CD4-positive, alpha-beta T cell treated with Interleukin-17A for 1 hour (primary cell): ENCODE measurements at places on chromosomes 5 and 9.

GRCh38 chr9:5876026-5876425 is 14.7 kb upstream of the MLANA start:
- no peak for DNase-seq

GRCh38 chr9:99986642-99987041 is 80.2 kb downstream of the STX17 start:
- no peak for DNase-seq

- no peak for DNase-seq
Measured at GRCh38 chr5:71783891-71784290, 64.8 kb downstream of the CARTPT start.

DNA sequence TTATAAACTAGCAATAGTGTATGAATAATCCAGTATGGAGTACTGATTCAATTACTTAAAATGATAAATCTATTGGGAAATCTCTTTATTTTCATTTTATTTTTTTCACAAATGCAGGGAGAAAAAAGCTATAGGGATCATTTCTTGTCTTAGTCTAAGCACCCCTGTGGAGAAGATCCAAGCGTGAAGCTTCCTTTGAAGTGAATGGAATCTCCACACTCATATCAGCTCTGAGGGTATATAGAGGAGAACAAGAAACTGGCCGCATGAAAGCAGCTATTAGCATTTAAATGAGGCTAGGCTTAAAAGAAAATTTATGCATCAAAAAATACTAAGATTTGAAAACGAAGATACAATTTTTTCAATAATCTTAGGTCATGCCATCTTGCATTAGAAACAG is 12.9 kb upstream of the PAM start:
- no peak for DNase-seq

DNA sequence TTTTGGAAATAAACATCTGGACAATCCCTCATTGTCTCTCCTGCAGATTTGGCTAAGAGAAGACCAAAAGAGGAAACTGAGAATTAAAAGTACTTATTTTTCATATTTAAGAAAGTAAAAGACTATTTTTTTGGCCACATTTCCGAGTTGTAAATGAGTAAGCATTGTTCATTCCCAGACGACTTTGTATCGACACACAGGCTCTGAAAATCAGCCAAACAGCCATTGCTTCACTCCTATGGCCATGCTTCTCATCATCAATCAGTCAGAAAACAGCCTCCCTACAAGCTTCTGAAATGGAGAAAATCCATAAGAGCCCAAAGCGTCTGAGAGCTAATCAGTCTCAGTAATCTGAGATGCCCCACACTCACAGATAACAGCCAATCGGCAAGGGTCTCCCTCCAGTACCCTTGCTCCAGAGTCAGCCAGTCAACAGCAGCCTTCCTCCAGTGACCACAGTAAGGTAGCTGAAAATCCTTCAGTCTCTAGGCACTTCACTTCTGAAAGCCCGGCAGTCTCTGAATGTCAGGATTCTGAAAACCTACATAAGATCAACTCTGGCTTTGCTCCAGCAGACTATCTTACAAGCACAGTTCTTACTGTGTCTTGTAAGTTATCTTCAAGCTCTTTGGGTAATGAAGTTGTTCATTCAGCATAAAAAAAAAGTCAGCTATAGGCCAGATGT is 30.9 kb downstream of the CDO1 start:
- no peak for DNase-seq
